Fibroblast of the aortic adventitia (primary cell): ENCODE measurements at places on chromosomes 1 and 21. TPM values are rescaled to one million over a fixed set of nuclear protein-coding genes. Genes with fewer than 3 reads are reported as not detected.

GRCh38 chr1:243428617-243429342 is 172.9 kb downstream of the SDCCAG8 start:
- no peak for DNase-seq

DNA sequence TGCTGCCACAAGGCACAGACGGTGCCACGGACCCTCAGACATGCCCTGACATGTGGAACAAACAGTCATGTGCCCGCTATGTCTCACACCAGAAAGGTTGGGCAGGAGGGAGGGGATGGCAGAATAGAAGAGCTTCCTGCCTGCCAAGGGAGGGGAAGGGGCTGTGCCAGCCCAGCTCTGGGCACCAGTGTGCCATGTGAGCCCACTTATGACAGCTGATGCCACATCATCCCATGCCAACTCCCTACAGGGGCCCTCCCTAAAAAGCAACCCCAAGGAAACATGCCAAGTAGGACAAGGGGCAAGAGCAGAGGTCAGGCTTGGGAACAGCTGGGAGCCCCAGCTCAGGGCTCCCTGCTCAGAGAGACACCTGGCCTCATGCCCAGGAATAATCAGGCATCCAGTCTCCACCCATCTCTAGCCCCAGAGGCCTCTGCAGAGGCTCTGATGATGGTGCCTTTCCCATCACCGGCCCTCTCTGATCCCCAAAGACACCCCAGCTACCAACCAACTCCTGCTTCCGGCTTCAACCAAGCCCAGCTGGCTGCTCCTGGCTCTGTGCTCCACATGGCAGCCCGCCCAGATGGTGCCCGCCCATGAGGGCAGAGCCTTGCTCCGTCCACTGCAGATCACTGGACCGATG is 10.3 kb downstream of the ADGRB2 start:
- peak; percentile 57 for DNase-seq

AGT gene
- 1.1 and 8.4 TPM in 2 replicates for total RNA-seq

- DNase-seq, result no peak
Observed at GRCh38 chr1:221765527-221765926, 23.6 kb upstream of the DUSP10 start.
